ENCODE measurements at places on chromosomes 3 and 15.

DNA sequence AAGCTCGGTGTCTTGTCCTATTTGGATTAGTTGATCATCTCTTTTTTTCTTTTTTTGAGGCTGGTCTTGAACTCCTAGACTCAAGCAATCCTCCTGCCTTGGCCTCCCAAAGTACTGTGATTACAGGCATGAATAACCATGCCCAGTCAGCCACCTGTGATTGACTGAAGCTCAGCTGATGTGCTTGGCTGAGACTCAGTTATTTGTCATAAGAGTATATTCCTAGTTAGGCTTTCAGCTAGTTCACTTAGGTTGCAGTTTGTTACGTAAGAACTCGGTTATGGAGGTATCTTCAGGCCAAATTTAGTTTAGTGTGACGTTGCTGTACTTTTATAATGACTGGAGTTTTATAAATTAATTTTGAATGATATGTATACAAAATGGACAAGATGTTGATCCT is 365.0 kb downstream of the SV2B start:
- DNase-seq = no peak

GRCh38 chr3:50592568-50592967 is 19.0 kb downstream of the CISH start:
- no peak for DNase-seq

- DNase-seq = no peak
Measured at GRCh38 chr3:112333381-112334317, 693 bp downstream of the CD200 start.

DNA sequence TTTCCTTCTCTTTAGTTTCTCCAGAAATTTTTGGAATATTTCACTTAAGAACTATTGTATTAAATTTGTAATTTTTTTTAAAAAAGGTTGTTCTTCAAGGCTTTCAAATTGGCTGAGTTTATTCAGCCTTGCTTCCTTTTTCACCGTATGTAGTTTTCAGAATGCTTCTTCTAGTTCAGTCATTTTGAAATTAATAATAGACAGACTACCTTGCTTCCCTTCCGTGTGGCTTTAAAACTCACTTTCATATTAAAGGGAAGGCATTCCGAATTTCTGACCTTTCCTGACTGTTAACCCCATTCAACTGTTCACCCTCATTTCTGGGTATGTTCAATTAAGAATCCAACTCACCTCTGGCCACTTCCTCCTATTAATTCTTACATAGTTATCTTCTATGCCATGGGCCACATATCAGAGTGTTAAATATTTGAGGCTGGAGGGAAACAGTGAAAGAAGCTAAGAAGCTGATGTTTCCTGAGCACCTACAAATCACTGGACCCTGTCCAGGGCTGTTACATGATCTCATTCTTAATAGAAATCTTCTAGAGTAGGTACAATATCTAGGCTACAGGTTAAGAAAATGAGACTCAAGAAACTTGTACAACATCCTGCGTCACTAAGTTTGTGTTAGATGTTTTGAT is 237.5 kb downstream of the P3H2 start:
- DNase-seq = no peak

DNA sequence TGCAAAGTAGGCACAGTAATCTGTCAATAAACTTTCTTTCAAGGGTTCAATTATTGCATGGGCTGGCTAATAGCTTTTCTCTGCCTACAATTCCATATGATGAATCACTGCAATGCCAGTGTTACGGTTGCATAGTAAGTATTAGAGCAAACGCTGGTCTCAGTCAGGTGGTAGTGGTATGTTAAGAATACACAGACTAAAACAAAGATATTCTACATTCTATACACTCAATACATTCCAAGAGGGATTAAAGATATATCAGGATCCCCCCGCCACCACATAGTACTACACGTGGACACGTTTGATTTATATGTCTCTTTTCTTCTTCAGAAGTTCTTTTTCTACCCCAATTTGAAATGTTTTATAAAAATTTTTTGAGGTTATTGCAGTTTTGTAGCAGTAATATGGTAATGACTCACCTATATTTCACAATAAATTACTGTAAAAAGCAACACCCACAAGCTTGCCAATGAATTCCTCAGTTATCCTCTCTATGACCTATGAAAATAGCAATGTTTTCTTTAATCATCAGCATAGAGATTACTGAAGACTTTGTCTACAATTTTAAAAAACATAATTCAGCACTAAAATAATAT is 68.2 kb downstream of the CD200R1L start:
- DNase-seq = no peak

GRCh38 chr3:58241306-58242044 is 3.9 kb downstream of the ABHD6 start:
- no peak for DNase-seq

DNA sequence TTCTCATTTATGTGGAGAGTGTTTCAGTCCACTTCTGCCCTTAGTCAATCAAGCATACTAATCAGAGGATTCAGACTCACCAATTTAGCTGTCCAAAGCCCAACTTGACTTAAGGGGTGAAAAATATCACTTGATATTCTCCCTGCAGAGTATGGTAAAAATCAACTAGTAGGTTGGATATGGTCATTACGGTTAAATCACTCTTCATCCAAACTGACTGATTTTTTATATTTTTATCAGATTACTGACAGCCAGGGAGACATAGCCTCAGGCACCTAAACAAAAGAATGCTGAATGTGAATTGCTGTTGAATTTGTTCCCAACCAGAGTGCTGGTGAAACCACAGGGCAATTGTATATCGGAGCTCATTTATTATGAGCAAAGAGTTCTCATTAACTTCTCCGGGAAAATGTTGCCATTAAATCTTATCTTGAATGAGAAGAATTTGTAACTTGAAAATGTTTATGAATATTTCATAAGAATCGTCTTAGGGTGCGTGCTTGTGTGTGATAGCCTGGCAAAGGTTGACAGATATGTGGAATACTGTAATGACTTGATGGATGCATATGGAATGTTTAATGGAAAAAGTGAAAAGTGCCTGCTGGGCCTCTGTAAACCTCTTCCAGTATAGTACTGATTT is 411.2 kb downstream of the NAALADL2 start:
- DNase-seq = no peak

GRCh38 chr3:20424086-20424485 is 238.1 kb upstream of the SGO1 start:
- DNase-seq = no peak

- DNase-seq = no peak
Measured at GRCh38 chr3:145387211-145387610, 773.8 kb downstream of the PLOD2 start.

GRCh38 chr3:87320756-87321626 is 44.6 kb upstream of the POU1F1 start:
- no peak for DNase-seq

DNA sequence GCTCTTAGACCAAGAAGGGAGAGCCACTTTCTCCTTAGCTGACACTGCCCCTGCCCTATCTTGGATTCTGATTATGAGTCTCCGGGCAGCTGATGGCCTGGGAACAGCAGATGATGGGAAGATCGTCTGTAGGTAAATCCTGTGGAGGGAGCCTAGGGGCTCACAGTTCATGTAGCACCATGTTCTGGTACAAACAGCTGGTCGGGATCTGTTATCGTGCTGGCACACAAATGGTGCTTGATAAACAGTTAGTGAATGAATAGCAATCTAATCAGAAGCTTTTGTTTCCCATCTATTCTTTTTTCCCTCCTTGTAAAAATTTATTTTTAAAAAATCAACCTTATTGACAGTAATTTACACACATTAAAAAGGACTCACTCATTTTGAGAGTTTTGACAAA is 26.8 kb downstream of the CDCP1 start:
- DNase-seq = no peak

GRCh38 chr3:182784542-182784941 is 8.8 kb upstream of the ATP11B start:
- DNase-seq = no peak

- no peak for DNase-seq
Measured at GRCh38 chr15:62240121-62241096, 75.3 kb upstream of the C2CD4B start.

DNA sequence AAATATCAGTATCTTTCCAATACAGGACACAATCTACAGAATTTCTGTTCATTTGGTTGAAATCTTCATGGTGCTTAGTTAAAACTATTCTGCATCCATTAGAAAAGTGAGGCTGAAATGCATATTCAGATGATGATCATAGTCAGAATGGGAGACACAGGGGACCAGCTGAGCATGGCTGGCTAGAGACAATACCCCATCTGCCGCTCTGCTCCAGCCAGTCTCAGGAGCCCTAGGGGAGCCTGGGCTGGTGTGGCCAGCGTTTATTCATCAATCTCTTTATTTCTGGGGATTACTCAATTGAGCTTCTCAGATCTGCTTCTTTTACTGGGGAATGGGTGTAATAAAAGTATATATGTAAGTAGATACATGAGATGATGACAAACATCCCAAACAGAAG is 470.9 kb upstream of the CDIN1 start:
- no peak for DNase-seq

- no peak for DNase-seq
Measured at GRCh38 chr3:56616478-56617006, 59.6 kb downstream of the CCDC66 start.

GRCh38 chr3:98741121-98741716 is 21.9 kb upstream of the ST3GAL6 start:
- no peak for DNase-seq

GRCh38 chr15:93859176-93859575 is 372.2 kb upstream of the MCTP2 start:
- DNase-seq = no peak

- no peak for DNase-seq
Measured at GRCh38 chr3:72728329-72728889, 119.8 kb downstream of the SHQ1 start.

- DNase-seq = no peak
Measured at GRCh38 chr3:16477521-16477920, 36.0 kb downstream of the RFTN1 start.

GRCh38 chr3:167666563-167666962 is 12.8 kb upstream of the WDR49 start:
- DNase-seq = no peak

DNA sequence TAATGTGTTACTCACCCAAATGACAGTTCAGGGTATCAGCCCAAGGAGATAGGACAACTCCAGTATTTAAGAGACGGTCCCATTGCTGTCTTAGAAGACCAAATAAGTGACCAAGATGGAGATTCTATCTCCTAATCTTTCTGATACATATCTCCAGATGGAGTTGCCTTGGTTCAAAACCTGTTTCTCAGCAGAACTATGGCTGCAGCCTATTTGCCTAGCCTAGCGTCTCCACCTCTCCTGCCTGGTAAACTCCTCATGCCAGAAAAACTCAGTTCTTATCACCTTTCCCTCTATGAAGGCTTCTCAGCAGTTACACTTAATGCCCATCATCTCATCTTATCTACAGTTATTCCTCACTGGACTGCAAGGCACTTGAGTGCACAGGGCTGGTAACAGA is 1.2 kb upstream of the CSPG5 start:
- no peak for DNase-seq

GRCh38 chr15:62643572-62643971 is 399.0 kb upstream of the TPM1 start:
- DNase-seq = no peak

DNA sequence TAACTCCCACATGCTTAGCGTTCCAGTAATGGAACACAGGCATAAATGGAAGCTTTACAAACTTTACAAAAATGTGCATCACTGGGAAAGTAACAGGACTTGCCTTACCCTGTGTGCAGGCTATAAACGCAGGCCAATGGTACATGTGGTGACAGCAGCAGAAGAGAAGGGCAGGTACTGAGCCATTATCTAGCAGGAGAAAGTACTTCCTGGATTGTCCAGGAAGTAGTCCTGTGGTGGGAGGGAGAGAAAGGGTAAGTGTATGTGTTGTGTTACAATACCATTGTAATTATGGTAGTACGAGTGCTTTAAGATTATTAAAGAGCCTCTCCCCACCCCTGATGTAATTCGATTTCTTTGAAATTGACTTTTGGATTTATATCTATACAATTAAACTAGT is 5.3 kb downstream of the ATP1B3 start:
- no peak for DNase-seq

DNA sequence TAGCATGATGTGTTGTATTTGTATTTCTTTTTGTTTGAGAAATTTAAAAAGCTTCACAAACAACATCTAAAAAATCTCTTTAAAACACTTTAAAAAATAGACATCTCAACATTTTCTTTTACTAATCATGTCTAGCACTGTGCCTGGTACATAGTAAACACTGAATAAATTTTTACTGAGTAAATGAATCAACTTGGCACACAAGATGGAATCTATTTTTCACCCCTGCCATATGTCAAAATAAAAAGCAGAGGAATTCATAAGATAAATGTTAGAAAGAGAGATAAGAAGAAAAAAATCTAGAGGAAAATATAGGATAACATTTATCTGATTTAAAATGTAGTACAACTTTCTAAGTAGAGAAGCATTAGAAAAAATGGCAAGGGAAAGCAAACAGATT is 8.6 kb upstream of the GOLIM4 start:
- no peak for DNase-seq

DNA sequence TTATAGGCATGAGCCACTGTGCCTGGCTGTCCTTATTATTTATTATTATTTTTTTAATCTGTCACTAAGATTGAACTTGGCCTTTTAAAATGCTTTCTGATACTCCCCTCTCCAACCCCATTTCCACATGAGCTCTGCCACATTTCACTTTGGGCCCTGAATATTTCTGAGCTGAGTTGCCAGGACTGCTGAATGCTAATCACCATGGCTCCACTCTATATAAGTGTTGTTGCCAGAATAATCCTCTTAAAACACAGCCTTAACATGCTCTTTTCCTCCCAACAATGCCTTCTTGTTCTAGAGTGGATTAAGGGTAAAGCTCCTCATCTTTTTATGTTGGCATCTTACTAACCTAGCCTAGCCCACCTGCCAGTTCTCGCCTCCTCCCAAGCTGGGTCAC is 124.4 kb downstream of the PDZRN3 start:
- no peak for DNase-seq

DNA sequence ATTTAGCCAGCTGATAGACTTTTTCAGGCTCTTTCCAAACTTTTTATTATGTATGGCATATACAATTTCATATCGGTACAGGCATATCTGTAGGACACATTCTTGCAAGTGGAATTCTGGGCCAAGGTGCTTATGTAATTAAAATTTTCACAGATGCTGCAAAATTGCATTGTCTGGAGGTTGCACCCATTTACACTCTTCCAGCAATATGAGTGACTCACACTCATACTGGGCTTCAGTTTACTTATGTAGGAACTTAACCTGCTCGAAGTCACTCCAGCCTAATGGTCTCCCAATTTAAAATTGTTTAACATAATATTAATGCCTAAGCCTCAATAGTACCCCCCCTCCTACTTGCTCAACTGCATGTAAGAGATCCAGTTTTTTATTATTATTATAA is 11.2 kb upstream of the SEC62 start:
- no peak for DNase-seq

- no peak for DNase-seq
Measured at GRCh38 chr3:24199300-24199699, 254.2 kb downstream of the NR1D2 start.

Data from activated effector memory CD4-positive, alpha-beta T cell treated with Interleukin-2 at 50 U/mL for 16 hours (primary cell).